Fibroblast of skin of right biceps (primary cell): ENCODE measurements at places on chromosomes 3 and 15.

- DNase-seq: peak; percentile 88
Observed at GRCh38 chr3:69212411-69213160, 90.2 kb upstream of the LMOD3 start.

- DNase-seq: no peak
Observed at GRCh38 chr15:52006702-52007340, 12.2 kb upstream of the MAPK6 start.

GRCh38 chr3:155760653-155761052, 15.8 kb upstream of the PLCH1 start:
- no peak for DNase-seq

- DNase-seq: no peak
Observed at GRCh38 chr15:89985111-89985510, 16.0 kb upstream of the ZNF710 start.

DNA sequence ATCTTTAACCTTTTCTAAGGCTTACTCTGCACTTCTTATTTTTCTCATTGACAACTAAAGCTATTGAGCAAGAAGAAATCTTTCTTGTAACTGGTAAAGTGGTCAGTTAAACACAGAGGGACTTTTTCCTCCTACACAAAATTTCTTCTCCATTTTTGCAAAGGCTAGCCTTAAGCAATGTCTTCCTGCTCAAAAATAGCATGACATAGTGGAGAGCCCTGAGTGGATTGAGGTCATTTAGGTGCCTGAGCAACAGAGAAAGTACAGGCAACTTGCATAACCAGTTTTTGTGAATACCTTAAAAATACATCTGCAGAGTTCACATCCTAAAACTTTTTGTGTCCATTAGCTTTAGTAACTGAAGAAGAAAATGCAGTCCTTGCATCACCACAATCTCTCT, 144.7 kb upstream of the TTC14 start:
- no peak for DNase-seq

- DNase-seq: no peak
Observed at GRCh38 chr3:155227141-155227540, 66.3 kb downstream of the STRIT1 start.

- peak; percentile 43 for DNase-seq
Observed at GRCh38 chr3:27591312-27592210, 107.4 kb upstream of the SLC4A7 start.

DNA sequence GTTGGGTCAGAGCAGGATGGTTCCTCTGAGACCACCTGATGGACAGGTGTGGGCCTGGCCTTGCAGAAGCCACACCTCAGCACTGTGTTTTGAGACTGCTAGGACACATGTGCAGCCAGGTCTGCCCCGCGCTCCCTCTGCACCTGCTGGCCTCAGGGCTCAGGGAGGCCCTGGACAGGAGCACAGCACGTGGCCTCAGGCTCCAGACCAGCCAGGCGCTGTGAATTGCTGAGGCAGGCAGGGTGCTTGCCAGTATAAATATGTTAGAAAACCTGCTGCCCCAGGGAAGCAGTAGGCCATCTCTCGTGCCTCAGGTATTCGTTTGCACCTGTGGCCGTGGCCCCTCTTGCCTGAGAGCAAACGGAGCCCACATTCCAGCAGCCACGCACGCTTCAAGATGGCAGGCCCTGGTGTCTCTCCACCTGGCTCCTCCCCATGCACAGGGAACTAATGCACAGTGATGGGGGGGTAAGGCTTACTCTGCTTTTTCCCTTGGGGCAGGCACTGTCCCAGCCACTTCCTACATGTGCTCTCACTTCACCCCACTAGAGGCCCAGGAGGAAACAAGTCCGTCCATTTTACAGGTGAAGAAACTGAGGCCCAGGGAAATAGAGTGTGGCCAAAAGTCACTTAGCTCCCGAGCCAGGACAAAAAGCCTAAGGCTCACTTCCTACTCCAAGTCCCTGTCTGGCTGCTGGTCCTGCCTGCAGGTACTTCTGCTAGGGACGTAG, 20.4 kb downstream of the SEC61A1 start:
- no peak for DNase-seq

DNA sequence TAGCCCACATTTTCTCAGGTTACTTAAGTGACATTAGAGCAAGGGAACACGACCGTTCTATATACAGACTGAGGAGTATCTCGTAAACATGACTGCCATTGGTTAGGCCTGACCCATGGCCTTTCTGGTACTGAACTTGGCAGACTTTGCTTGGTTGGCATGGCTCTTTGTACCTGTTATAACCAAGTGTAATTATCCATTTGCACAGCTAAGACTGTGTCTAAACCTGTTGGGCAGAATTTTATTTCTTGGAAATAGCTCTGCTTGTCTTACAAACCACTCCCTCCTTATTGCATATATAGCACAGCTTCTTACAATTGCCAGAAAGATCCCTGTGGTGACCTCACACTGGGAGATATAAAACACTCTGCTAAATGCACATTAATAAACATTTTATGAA, 106.9 kb downstream of the P2RY1 start:
- DNase-seq: no peak
